ENCODE measurements at places on chromosomes 2 and 18. TPM values are rescaled to one million over a fixed set of nuclear protein-coding genes. Genes with fewer than 3 reads are reported as not detected.

Gene NT5C1B
- total RNA-seq: not detected

DNA sequence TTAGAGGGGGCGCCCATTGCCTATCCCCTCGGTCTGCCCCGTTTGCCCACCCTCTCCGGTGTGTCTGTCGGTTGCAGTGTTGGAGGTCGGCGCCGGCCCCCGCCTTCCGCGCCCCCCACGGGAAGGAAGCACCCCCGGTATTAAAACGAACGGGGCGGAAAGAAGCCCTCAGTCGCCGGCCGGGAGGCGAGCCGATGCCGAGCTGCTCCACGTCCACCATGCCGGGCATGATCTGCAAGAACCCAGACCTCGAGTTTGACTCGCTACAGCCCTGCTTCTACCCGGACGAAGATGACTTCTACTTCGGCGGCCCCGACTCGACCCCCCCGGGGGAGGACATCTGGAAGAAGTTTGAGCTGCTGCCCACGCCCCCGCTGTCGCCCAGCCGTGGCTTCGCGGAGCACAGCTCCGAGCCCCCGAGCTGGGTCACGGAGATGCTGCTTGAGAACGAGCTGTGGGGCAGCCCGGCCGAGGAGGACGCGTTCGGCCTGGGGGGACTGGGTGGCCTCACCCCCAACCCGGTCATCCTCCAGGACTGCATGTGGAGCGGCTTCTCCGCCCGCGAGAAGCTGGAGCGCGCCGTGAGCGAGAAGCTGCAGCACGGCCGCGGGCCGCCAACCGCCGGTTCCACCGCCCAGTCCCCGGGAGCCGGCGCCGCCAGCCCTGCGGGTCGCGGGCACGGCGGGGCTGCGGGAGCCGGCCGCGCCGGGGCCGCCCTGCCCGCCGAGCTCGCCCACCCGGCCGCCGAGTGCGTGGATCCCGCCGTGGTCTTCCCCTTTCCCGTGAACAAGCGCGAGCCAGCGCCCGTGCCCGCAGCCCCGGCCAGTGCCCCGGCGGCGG lies 1.7 kb downstream of the MYCN start:
- no peak for DNase-seq

Gene ASXL3
- total RNA-seq: 0.46 TPM

DNA sequence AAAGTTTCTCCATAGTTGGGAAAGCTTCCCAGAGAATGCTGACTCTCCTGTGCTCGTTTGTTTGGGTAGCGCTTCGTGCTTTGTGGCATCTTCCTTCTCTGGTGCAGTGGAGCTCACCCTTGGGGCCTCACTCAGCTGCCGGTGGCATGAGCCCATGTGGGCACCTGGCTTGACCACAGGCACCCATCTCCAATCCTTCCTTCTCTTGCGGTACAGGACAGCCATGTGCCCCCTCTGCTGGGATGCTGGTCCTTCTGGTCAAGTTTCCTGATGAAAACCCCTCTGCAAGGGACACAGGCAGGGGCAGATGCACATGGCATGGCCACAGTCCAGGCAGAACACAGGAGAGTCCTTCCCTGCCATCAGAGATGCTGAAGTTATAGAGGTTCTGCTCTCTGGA lies 555.9 kb upstream of the HS6ST1 start:
- peak; percentile 27 for DNase-seq

DNA sequence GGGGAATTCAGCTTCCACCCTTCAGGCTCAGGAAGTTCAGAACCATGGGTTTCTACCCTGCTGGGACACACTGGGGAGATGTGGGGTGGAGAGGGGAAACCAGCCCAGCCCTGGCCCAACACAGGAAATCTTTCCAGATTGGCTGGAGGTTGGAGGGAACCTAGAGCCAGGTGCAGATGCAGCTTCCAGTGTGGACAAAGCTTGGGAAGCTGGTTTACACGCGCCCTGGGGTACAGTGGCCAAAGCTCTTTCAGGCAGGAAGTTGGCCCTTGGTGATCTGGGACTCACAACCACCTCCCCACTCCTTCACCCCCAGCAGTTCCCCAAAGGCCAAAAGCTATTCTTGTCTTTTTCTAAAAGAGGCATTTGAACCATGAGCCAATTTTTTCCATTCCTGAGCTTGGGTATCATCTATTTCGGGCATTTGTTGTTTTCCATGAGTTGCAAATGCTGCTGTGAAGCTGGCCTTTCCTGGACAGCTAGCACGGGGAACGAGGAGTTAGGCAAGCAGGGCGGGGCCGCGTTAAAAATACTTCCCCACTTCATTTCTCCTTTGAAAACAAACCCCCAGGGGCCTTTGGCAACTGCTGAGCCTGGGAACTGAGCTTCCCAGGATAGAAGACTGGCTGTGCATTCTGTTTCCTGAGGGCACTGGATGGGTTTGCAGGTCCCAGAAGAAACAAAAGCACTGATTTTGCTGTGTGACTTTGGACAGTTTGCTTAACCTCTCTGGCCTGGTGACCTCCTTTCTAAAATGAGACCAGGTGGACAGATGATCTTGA lies 3.1 kb upstream of the ARID5A start:
- DNase-seq: no peak

DNA sequence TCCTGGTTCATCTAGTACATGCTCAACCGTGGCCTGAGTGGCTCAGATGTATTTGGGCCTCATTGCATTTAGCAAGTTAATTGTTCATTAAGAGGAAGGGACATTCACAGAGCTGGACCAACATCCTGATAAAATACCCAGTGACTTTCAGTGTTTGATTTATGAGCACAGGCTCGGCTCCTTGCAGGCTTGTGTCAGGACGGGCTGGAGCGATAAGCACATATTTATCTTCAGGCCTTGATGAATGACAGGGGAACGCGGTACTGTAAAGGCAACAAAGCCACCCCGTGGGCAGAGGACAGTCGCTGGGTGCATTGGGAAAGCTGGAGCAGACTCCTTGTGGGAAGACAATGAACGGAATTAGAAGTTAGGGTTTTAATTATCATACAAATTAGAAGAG lies 548.6 kb upstream of the HS6ST1 start:
- no peak for DNase-seq

DNA sequence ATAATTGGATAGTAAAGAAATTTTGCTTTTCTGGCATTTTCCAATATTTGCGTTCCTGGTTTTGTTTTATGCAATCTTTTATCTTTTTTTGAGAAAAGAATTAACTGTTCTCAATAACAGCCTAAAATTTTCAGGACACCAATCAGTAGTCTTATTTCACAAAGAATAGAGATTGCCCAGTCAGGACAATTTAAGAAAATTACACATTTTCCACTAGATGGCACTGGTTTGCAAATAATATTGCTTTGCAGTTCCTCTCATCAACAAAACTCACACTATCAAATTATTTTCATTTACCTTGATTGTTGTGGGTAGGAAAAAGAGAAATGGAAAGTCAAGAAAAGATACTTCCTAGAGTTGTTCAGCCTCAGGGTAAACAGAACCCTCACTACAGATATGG lies 2.4 kb upstream of the RBM45 start:
- DNase-seq: no peak

GRCh38 chr2:120314690-120315366 lies 31.1 kb upstream of the INHBB start:
- no peak for DNase-seq

GRCh38 chr2:154329510-154329909 lies 369.0 kb upstream of the KCNJ3 start:
- DNase-seq: no peak

- no peak for DNase-seq
Measured at GRCh38 chr2:200993097-200993496, 29.6 kb upstream of the ORC2 start.

Gene MAP4K3
- total RNA-seq: 62.6 TPM

DNA sequence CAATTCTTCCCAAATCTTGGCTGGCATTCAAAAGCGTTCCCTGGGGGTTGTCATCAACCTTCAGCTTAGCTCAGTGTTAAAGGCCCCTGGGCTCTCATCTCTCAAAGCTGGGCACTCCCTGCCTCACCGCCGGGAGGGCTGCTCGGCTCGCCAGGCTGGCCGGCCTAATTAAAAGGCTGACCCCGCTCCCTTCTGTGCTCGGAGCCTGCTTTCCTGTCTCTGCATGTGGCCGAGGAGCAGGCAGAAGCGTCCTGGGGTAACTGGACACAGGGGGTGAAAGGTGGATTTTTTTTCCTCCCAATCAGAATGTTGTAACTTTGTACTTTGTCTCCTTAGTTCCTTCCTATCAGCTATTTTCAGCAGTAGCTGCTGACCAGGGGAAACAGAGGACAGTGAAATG lies 231.1 kb downstream of the GBX2 start:
- DNase-seq: no peak

Gene PSMA8
- not detected for total RNA-seq

Gene CNNM4
- total RNA-seq: 19.3 TPM

GRCh38 chr2:201196003-201196402 lies 13.1 kb downstream of the CASP10 start:
- no peak for DNase-seq

DNA sequence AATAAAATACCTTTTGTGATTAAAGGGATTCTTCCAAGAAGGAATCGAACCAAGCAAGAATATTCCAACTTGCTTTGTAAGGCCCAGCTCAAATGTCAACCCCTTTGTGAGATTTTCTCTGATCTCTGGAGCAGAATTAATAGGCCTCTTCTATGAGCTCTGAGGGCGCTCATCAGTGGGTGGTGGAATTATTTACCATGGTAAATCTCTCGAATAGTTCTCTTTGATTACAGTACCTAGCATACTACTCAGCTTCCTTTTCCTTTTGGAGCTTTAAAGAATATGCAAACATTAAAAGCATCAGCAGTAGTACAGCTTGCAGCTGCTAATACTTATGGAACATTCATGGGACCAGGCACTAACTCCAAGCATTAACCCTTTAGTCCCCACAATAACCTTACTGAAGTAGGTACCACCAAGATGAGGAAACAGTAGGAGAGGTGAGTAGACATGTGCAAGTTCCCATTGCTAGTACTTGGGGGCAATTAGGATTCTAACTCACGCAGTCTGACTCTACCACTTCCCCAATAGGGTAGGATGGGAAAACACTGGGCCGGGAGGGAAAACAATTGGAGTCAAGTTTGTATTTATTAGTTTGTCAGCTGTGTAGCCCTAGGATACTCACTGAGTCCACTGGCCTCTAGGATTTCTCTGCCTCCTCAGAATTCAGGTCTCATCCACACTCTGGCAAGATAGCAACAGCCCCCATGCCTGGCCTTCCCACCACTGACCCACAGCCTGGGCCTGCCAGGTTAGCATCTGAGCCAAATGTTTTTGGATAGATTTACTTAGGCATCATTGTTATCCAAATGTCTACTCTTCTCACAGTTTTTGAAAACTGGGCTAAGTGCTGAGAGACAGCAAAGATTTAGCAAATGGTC lies 21.7 kb downstream of the ADD2 start:
- no peak for DNase-seq

DNA sequence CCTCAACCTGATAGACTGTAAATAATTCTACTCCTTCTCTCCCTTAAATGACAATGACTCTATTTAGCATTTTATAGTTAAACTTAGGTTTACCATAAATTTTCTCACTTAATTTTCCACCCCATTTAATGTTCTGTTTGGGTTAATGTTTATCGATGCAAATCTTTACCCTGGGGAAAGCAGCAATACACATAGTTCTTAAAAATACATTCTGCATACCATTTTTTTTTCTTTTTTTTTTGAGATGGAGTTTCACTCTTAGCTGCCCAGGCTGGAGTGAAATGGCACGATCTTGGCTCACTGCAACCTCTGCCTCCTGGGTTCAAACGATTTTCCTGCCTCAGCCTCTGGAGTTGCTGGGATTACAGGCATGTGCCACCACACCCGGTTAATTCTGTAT lies 14.0 kb downstream of the STAM2 start:
- no peak for DNase-seq

GRCh38 chr18:11828786-11829432 lies 22.3 kb upstream of the CHMP1B start:
- DNase-seq: no peak

Gene C2orf42
- total RNA-seq: 13.4 TPM

Gene NAT8
- not detected for total RNA-seq

- DNase-seq: no peak
Measured at GRCh38 chr2:168160897-168161296, 86.5 kb downstream of the STK39 start.

Gene RNF25
- total RNA-seq: 17.7 TPM

DNA sequence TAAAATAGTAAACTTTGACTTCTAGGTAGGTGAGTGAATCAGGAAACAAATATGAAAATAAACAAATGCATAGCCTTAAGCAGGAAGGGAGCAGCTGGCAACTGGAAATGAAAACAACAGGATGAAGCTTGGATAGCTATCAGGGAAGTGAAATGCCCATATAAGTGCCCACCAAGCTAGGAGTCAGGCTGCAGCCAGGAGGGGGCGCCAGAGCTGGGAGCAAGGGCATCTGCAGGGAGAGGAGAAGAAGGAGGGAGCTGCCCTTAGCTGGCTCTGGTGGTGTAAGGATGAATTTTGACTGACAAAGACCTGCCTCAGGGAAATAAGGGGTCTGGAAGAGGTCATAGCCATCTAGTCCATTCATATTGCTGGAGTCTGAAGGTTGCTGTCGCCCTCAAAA lies 298.3 kb downstream of the TDRD15 start:
- DNase-seq: peak; percentile 31

DNA sequence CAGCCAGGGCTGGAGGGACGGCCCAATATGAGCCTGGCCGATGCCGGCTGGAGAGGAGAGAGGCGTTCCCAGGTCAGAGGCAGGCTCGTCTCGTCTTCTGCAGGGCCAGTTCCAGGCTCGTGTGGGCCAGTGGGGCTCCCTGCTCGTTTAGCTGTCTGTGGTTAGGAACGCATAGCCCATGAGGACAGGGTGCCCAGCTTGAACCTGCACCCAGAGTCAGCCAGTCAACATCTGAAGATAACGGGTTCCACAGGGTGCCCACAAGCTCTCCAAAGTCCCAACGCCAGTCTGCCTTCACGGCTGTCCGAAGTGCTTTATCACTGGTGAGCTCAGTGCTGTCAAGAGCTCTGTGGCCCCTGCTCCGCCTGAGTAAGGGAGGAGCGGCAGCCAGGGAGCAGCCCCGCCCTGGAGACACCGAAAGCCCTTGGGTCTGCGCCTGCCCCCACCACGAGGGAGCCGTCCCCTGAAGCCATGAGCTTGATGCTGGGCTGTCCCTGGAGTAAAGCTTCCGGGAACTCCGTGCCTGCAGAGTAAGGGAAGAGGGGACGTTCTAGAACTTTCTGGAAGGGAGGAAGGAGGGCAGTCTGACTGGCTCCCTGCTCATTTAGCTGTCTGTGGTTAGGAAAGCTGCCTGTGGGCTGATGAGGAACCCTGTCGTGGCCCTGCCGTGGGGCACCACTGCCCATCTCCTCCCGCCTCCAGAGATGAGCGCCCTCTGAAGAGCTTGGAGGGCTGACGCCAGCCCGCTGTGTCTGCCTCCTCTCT lies 2.7 kb upstream of the HSBP1L1 start:
- DNase-seq: peak; percentile 81

DNA sequence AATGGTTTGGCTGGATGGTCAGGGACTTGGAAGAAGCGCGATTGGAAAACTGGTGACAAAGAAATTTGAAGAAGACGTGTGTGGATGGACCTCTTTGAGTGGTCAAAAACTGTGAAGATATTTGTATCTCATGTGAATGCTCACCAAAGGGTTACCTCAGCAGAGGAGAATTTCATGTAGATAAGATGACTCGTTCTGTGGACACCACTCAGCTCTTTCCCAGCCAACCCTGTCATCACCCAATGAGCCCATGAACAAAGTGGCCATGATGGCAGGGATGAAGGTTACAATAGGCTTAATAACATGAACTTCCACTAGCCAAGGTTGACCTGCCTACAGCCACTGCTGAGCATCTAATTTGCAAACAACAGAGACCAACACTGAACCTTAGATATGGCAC lies 248.3 kb downstream of the KCNE4 start:
- no peak for DNase-seq

- DNase-seq: no peak
Measured at GRCh38 chr2:40150266-40150665, 301.6 kb downstream of the SLC8A1 start.

GRCh38 chr2:147327613-147328012 lies 517.2 kb upstream of the ACVR2A start:
- no peak for DNase-seq

GRCh38 chr2:41963661-41964525 lies 83.9 kb upstream of the PKDCC start:
- DNase-seq: no peak

All from upper lobe of left lung (tissue), 6 donors.